ENCODE measurements at places on chromosomes 3 and 15.

GRCh38 chr3:153313302-153313965 is 151.4 kb downstream of the RAP2B start:
- H3K4me3 ChIP-seq, result no peak overlapping the region
- H3K27me3 ChIP-seq, result no peaks in the 10 kb centered on the region
- peaks cover 8% of the 10 kb centered on the region for H3K4me1 ChIP-seq
- no peak for DNase-seq

DNA sequence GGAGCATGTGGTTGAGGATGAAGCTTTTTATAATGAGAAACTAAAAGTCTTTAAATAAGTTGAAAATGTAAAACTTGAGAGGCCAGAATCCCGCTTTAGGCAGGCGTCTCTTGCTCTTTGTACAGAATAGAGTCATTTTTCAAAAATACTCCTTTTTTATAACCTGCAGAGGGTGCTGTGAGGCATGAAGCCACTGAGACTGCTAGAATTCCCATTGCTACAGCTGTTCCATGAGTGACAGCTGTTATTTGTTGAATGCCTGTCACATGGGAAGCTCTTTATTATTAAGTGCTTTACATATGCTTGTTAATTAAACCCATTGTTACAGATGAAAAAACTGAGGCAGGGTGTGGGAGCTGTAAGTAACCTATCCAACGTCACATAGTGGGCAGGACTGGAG is 18.5 kb downstream of the MINAR1 start:
- H3K4me1 ChIP-seq, result no peaks in the 10 kb centered on the region
- no peaks in the 10 kb centered on the region for H3K36me3 ChIP-seq
- H3K4me3 ChIP-seq, result no peak overlapping the region

- no peaks in the 10 kb centered on the region for H3K27me3 ChIP-seq
- no peaks in the 10 kb centered on the region for H3K4me1 ChIP-seq
- H3K36me3 ChIP-seq, result no peaks in the 10 kb centered on the region
- no peak for DNase-seq
- H3K27ac ChIP-seq, result no peak overlapping the region
- no peak overlapping the region for H3K4me3 ChIP-seq
Measured at GRCh38 chr3:39346785-39347585, 17.5 kb downstream of the CCR8 start.

- no peak for DNase-seq
- no peaks in the 10 kb centered on the region for H3K36me3 ChIP-seq
- no peak overlapping the region for H3K27ac ChIP-seq
- no peak overlapping the region for H3K4me3 ChIP-seq
Measured at GRCh38 chr3:128517648-128518047, 24.6 kb upstream of the GATA2 start.
